ENCODE measurements at places on chromosomes 4 and X.

- DNase-seq: no peak
Observed at GRCh38 chrX:19672222-19672812, 157.0 kb upstream of the MAP3K15 start.

DNA sequence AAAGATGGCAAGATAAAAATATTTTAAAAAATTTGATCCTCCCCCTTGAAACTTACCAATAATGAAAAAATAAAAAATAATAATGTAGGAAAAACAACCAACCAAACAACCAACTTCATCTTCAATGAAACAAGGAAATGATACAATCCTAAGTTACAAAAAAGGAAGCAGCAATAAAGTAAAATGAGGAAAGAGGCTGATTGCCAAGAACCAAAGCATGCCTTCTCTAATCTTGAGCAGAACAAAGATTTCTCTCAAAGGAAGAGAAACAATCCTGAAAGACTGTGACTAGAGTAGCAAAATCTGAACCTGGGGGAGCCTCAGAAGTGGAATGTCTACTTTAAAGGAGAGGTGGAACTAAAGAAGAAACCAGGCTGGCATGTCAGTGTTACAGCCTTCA, 10.9 kb upstream of the WDFY3 start:
- no peak for DNase-seq

DNA sequence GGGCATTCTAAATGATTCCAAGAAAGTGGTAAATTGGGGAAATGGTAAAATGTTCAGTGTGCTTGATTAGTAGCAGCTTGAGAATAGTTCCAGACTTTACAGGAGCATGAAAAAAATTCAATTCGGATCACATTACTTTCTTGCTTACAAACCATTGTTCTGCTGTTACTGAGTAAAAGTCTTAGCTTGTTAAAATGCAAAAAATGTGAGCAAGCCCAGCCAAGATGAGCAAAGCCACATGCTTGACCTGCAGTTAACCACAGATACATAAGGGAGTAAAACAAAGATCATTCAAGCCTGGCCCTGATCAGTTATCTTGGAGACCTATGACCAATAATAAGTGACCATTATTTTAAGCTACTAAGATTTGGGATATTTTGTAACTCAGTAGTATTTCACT, 562.9 kb upstream of the MAGEB2 start:
- DNase-seq: no peak

- no peak for DNase-seq
Observed at GRCh38 chrX:110417128-110417527, 58.5 kb downstream of the RTL9 start.

DNA sequence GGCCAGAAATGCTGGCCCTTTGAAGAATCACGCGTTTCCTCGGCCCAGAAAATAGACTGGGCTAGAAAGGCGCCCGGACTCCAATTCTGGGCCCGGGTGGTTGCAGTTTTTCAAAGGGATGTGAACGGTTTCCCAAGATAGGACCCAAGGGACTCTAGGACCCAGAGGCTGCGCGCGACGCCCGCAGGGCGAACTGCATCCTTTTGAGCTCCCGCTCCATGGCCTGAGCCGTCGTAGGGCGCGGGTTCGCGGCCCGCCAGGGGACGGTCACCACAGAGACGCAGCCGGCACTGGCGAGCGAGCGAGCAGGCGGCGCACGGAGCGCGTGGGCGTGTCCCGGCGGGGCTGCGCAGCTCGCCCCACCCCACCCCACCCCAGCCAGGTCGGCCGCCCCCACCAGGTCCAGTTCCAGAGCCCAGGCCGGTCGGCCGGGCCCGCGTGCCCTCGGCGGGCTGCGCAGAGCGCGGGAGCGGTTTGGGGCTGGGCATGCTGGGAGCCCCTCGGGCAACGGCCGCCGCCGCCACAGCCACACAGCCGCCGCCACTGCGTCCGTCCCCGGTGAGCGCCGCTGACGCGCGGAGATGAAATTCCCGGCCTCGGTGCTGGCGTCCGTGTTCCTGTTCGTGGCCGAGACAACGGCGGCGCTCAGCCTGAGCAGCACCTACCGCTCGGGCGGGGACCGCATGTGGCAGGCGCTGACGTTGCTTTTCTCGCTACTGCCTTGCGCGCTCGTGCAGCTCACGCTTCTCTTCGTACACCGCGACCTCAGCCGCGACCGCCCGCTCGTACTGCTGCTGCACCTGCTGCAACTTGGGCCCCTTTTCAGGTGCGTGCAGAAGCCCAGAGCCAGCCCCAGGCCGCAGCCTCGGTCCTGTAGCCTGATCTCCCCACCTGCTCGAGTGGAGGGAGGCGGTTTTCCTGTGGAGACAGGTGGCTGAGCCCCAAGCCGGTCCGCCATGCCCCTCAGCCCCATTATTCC, at the start of gene XK:
XK (plus strand) TSS at position 411 of the 979 bp plus-strand sequence; CDS start at position 582, 171 bp downstream.
- DNase-seq: no peak
